ENCODE measurements at places on chromosomes 2 and 18.

GRCh38 chr2:64404002-64404731 is 49.8 kb upstream of the LGALSL start:
- DNase-seq = no peak

GRCh38 chr2:216878072-216878471 is 18.2 kb upstream of the TNP1 start:
- DNase-seq = no peak

GRCh38 chr2:147173189-147173581 is 671.6 kb upstream of the ACVR2A start:
- DNase-seq = no peak

GRCh38 chr2:31420936-31421335 is 6.4 kb upstream of the XDH start:
- no peak for DNase-seq

GRCh38 chr2:144261336-144261735 is 258.6 kb downstream of the ZEB2 start:
- DNase-seq = no peak

DNA sequence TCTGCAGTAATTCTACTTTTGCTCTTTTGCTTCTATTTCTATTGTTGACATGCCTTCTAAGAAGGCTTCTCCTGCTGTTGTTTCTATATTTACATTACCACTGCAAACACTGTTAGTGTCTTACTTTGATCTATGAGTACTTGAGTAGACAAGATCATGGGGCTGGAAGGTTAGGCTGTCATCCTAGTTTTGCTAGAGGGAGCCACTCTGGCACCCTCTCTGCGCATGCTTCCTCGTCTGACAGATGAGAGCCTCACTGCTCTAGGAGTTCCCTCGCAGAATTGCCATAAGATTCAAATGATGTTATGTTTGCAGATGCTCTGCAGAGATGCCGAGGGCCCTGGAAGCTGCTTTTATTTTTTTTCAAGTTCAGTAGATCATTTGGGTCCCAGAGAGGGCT is 185.6 kb downstream of the RNF144A start:
- no peak for DNase-seq

- no peak for DNase-seq
Measured at GRCh38 chr2:143558665-143559064, 429.4 kb downstream of the ARHGAP15 start.

GRCh38 chr18:22913861-22914260 is 19.3 kb upstream of the RBBP8 start:
- no peak for DNase-seq

- no peak for DNase-seq
Measured at GRCh38 chr2:100982431-100982861, 19.6 kb upstream of the RPL31 start.
